T-helper 17 cell (primary cell): ENCODE measurements at places on chromosomes 12 and 14. TPM values are rescaled to one million over a fixed set of nuclear protein-coding genes. Genes with fewer than 3 reads are reported as not detected.

DNA sequence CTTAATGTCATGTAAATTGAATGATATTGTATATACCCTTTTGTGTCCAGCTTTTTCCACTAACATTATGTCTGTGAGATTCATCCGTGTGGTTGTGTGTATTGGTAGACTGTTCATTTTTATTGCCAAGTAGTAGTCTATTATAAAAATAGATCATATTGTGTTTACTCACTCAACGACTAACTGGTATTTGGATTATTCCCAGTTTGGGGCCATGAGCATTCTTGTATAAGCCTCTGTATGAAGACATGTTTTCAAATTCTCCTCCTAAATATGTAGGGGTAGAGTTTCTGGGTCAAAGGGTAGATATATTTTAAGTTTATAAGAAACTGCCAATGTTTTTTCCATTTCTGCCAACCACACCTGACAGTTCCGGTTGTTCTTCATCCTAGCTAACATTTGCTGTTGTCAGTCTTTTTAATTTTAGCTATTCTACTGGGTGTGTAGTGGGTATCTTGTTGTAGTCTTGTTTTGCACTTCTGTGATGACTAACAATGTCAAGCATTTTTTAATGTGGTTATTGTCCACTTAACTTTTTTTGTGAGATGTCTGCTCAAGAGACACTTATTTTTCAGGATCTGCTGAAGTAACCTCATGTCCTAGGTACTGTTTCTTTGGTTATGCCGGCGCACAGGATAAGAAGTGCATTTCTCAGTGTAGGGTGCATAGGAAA lies 93.2 kb downstream of the DACT1 start:
- H3K27ac ChIP-seq, result no peak overlapping the region
- H3K4me3 ChIP-seq, result no peak overlapping the region
- no peaks in the 10 kb centered on the region for H3K4me1 ChIP-seq
- H3K27me3 ChIP-seq, result peaks cover 28% of the 10 kb centered on the region
- no peaks in the 10 kb centered on the region for H3K36me3 ChIP-seq
- DNase-seq, result no peak

DNA sequence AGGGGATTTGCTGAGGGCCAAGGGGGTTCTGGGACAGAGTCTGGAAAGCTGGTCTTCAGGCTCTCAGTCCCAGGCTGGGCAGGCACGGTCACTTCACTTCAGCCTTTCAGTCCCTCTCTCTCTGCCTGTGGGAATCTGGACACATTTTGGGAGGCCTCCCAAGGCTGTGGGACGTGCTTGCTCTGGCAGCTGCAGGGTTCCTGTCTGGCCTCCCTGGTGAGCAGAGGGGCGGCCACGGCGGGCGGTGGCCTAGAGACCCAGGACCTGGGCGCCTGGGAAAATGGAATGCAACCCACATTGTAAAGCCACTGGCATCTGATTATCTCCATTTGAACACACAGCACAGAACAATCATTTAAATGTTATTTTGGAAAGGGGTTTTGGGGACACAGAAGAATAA lies 10.1 kb upstream of the ALDH2 start:
- H3K4me3 ChIP-seq, result no peak overlapping the region
- DNase-seq, result no peak
- H3K4me1 ChIP-seq, result peaks cover 2% of the 10 kb centered on the region
- H3K36me3 ChIP-seq, result no peaks in the 10 kb centered on the region
- H3K27me3 ChIP-seq, result peaks cover 11% of the 10 kb centered on the region
- H3K27ac ChIP-seq, result no peak overlapping the region

DNA sequence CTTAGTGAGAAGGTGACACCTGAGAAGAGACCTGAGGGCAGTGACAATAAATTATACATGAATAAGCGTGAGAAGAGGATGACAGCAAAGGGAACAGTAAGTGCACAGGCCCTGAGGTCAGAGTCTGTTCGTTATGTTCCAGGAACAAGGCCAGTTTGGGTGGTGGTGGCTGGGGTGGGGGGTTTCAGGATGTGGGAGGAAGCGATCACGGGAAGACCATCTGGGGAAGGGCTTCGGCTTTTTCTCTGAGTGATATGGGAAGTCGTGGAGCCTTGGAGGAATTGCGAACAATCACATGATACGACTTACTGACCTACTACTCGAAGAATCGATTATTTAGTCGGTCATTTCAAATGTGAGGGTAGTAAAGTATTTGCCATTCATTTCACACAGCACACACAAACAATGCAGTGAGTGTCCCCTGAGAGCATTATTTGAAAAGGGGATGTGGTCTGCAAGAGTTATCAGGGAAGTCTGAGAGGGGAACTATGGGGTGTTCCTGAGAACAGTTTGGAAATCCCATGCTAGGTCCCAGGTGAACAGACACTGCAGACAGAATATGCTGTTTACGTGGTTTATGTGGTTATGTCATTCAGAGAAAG lies 94.7 kb downstream of the SLC38A1 start:
- H3K4me1 ChIP-seq, result peaks cover 15% of the 10 kb centered on the region
- no peak for DNase-seq
- peak overlapping the region; percentile 56 for H3K27ac ChIP-seq
- H3K4me3 ChIP-seq, result no peak overlapping the region
- no peaks in the 10 kb centered on the region for H3K36me3 ChIP-seq

NGB gene
- not detected for total RNA-seq

GRCh38 chr12:30218073-30218472 lies 434.3 kb upstream of the TMTC1 start:
- H3K36me3 ChIP-seq, result no peaks in the 10 kb centered on the region
- no peaks in the 10 kb centered on the region for H3K27me3 ChIP-seq
- H3K4me1 ChIP-seq, result no peaks in the 10 kb centered on the region
- H3K4me3 ChIP-seq, result no peak overlapping the region
- H3K27ac ChIP-seq, result no peak overlapping the region

DNA sequence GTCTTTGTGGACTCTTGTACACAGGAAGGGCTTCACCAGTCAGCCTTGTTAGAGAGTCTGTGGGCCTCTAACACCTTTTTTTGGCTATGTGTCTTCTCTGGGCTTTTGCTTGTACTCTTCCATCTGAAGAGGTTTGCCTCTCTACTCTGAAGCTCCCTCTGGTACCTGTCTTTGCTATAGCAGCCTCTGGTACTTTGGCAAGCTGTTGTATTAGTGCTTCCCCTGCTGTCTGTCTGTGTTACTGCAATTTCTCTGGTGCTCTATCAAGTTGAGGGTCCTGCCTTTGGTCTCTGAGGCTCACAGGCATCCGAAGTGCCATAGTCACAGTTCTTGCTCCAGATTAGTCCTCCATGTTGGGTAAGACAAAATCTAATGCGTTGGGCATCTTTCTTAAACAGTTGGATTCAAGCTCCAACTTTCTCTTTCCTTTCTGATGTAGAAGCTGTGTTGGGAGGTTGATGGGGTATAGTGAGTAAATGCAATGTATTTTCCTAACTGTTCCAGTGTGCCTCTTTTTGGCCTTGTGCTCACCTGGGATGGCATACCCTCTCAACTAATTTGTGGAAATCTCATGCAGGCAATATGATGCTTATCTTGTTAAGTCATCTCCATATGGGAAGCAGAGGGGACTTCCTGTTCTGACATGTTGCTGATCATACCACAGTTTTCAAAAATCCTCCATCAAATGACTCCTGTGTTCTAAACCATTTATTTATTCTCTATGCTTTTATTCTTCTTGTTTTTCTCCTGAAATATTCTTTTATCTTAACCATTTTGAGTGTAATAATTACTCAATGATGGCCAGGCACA lies 88.8 kb downstream of the ATF7IP start:
- DNase-seq, result no peak
- H3K27ac ChIP-seq, result peak overlapping the region; percentile 70
- H3K36me3 ChIP-seq, result peaks cover 36% of the 10 kb centered on the region
- H3K27me3 ChIP-seq, result no peaks in the 10 kb centered on the region

DNA sequence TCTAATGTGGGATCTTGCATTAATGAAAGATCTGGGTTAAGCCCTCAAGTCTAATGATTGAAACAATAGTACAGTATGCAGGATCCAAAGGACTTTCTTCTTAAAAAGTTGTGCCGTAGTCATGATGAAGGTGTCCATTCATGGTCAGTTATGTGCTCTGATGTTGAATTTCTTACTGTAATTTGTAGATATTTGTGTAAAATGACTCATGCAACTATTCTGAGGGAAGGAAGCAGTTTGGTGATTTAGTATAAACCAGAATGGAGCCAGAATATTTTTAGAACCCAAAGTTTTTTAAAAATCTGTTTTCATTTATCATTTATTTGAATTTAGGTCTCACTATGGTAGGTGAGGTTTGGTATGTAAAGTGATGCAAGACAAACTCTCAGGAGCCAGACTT lies 151.2 kb downstream of the AKAP6 start:
- H3K4me1 ChIP-seq, result no peaks in the 10 kb centered on the region
- no peaks in the 10 kb centered on the region for H3K27me3 ChIP-seq
- no peak overlapping the region for H3K4me3 ChIP-seq
- DNase-seq, result no peak

DNA sequence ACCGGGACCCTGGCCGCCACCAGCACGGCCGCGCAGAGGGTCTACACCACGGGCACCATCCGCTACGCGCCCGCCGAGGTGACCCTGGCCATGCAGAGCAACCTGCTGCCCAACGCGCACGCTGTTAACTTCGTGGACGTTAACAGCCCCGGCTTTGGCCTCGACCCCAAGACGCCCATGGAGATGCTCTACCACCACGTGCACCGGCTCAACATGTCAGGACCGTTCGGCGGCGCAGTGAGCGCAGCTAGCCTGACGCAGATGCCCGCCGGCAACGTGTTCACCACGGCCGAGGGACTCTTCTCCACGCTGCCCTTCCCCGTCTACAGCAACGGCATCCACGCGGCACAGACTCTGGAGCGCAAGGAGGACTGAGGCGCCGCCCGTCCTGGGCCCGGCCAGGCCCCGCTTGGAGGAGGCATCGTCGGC lies 150.1 kb downstream of the EGLN3 start:
- H3K27me3 ChIP-seq, result peaks cover 60% of the 10 kb centered on the region
- peak overlapping the region; percentile 67 for H3K4me3 ChIP-seq
- H3K4me1 ChIP-seq, result peaks cover 5% of the 10 kb centered on the region
- no peak for DNase-seq

ADGRD1 gene
- 0.67 TPM for total RNA-seq

NPC2 gene
- 39.0 TPM for total RNA-seq

DNA sequence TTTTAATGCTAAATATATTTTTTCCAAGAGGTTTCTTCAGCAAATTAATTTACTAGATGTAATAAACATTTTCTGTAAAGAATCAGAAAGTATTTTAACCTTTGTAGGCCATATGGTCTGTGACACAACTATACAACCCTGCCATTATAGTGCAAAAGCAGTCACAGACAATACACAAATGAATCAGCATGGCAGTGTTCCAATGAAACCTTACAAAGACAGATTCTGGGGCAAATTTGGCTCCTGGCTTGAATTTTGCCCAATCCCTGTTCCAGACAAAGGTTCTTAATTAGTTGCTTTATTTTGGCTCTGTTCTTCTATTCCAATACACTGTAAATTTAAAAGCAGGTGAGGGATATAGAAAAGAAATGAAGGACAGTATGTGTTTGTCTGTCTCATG lies 352.5 kb downstream of the C12orf50 start:
- no peaks in the 10 kb centered on the region for H3K4me1 ChIP-seq
- DNase-seq, result no peak
- H3K27me3 ChIP-seq, result no peaks in the 10 kb centered on the region
- no peaks in the 10 kb centered on the region for H3K36me3 ChIP-seq
- no peak overlapping the region for H3K27ac ChIP-seq
